ENCODE measurements at places on chromosomes 4 and X.
A peak's percentile ranks its signal among the peaks of the same experiment; 100 is the strongest.

DNA sequence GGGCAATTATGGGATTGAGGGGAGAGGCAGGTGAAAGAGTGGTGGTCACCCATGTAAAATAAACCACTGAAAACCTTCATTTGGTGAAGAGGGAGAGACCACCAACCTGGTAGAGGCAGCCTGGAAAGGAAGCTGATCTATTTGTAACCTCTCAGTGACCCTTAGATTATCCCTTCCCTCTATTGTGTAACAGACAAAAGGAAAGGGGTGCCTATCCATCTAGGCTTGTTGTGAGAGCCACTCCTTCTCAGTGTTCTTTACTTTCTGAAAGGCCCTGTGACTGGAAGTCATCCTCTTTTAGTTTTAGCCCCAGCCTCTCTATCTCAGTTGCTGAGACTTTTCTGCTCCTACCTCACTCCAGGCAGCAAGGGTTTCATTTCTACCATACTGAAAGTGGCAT, 142.4 kb downstream of the TMEM164 start:
- no peak for DNase-seq

GRCh38 chr4:39495446-39496213, 31.6 kb downstream of the UGDH start:
- no peak for DNase-seq

DNA sequence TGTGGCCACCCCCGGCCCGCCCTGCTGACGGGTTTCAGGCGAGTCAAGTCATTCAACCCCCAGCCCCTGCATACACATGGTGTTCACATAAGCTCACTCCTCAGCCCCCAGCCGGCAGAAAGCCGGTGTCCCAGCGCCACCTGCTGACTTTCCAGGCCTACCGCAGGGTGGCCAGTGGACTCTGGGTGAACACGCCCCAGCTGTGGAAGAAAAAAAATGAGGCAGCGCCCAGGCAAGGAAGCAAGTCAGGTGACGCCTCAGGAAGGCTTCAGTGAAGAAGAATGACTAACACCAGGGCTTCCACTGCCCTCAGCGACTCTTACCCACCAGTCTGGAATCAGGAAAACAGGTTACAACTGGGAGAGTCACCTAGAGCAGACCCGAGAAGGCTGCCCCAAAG, 15.8 kb downstream of the BCAP31 start:
- peak; percentile 83 for DNase-seq

- no peak for DNase-seq
Observed at GRCh38 chr4:46653842-46654241, 255.2 kb downstream of the COX7B2 start.

GRCh38 chr4:128134925-128135324, 73.8 kb downstream of the LARP1B start:
- no peak for DNase-seq

DNA sequence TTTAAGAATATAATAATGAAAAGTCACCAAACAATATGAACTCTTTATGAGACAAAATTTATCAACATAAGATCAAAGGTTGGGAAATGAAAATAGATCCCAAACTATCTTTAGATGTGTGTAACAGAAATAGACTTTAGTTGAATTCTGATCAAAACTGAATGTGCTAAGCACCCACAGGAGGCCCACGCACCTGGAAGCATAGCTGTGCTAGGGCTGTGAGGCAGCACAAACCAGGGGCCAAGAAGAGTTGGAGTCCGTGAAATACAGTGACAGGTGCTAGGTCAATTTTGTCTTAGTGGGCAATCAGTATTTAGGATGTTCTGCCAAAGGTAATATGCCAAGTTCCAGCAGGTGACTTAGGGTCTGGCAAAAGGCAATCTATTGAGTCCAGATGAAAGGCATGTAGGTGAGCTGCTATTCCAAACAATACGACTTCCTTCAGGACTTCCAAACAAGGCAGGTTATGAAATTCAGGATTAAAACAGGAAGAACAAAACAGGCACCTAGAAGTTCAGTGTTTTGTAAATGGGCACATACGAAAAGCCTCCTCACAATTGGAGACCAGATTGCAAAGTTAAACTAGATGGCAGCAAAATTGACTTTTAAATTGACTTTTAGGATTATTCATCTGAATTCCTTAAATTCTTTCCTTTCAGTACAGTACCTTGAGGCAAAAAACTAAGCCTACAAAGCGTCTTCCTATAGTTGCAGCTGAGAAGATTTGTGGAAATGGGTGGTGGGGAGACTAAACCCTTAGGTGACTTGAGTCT, 4.7 kb upstream of the PCDH18 start:
- no peak for DNase-seq

- DNase-seq, result no peak
Observed at GRCh38 chr4:122873146-122873545, 46.5 kb downstream of the FGF2 start.

GRCh38 chr4:42673082-42673425, 16.1 kb upstream of the ATP8A1 start:
- no peak for DNase-seq

GRCh38 chr4:174604198-174604597, 81.9 kb upstream of the HPGD start:
- no peak for DNase-seq

GRCh38 chr4:3371033-3372001, 70.5 kb upstream of the HGFAC start:
- DNase-seq, result peak; percentile 38

GRCh38 chr4:142883040-142883832, 37.1 kb upstream of the INPP4B start:
- DNase-seq, result no peak

DNA sequence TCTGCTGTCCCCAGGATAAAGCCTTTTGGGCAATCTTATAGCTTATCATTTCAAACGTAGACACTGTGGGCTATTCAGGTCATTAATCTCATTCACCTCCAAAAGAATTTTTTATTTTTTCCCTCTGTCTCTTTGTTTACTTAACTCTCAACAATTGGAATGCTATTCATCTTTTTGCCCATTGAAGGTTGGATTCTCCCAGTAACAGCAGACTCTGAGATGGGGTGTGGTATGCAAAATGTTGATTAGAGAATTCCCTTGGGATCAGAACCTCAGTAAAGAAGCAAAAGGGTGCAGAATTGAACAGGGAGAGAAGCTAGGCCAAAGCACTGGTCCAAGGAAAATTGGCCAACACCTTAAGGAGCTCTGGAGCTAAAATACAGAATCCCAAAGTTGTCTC, 60.4 kb downstream of the CAMK2D start:
- DNase-seq, result no peak

DNA sequence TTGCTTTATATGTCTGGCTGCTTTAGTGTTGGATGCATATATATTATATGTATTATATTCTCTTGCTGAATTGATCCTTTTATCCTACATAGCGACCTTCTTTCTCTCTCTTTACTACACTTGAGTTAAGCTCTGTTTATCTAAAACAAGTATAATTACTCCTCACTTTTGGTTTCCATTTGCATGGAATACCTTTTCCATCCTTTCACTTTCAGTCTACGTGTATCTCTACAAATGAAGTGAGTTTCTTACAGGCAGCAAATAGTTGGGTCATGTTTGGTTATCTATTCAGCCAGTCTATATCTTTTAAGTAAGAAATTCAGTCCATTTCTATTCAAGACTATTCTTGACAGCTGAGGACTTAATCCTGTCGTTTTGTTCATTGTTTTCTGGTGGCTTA, 167.5 kb upstream of the USP38 start:
- DNase-seq, result no peak

DNA sequence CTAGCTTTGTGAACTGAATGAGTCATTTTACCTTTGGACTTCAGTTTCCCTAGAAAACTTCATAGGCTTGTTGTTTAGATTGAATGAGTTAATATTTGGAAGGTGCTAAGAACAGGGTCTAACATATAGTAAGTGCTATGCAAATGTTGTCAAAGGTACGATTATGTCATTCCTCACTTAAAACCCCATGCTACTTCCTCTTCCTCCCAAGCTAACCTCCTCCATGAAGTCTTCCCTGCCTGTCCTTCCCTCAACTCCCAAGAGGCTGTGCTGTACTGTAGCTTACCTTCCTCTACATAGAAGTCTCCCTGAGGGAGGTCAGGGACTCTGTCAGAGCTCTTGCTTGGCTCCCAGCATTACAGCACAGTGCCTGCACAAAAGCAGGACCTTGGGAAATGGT, 103.4 kb upstream of the PJA1 start:
- DNase-seq, result no peak

GRCh38 chr4:156829201-156829873, 142.3 kb downstream of the PDGFC start:
- no peak for DNase-seq

DNA sequence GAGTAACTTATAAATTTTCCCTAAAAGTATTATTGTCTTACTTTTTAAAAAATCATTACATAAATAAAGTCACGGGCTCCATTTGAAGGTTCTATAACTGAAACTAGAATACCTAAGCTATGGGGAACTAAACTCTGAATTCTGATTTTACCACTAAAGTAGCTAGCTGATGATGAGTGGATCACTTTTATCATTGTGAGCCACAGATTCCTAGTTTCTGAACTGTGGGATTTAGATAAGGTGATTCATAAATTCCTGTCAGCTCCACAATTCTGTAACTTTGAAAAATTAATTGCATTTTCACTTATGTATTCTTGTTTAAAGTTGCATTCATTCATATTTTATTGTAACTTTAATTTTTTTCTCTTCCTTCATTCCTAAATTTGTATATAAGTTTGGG, 540.9 kb downstream of the GBA3 start:
- DNase-seq, result no peak

- peak; percentile 23 for DNase-seq
Observed at GRCh38 chr4:155529272-155529671, 137.4 kb upstream of the GUCY1A1 start.

DNA sequence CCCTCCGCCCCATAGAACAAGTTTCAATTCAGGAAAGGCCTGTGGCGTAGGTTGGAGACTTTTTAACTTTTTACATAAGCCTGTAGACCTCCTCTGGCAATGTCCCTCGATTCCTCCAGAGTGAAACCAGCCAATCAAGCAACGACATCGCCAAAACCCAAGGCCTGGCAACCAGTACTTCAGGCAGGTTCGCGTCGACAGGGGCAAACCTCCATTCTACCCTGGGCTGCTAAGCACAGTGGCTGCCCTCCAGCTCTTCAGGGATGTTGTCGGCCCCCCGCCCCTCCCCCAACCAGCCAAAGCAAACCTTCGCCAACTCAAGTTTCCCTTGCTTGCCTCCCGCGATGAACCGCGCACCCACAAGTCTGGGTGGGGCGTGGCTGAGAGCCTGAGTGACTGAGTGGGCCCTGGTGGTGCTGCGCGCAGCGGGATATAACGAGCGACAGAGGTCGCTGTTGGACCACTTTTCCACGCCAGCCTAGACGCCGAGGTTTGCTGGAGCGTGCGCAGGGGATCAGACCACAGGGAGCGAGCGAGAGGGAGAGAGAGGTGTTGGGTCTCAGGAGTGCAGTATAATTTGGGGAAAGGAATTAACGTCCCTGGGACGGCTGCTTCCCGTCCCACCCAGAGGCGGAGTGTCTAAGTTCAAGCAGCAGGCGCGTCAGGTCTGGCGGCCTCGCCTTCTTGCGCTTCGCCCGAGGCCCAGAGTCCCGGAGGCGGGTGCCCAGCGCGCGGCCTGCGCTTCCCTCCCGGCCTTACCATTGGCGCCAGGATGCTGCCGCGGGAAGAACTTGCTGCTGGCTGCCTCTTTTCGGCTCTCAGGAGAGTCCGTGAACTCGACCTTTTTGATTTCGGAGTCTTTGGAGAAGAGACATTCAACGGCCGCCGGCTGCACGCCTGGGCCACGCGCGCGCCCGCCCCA, 9.0 kb upstream of the PITX2 start:
- peak; percentile 89 for DNase-seq

DNA sequence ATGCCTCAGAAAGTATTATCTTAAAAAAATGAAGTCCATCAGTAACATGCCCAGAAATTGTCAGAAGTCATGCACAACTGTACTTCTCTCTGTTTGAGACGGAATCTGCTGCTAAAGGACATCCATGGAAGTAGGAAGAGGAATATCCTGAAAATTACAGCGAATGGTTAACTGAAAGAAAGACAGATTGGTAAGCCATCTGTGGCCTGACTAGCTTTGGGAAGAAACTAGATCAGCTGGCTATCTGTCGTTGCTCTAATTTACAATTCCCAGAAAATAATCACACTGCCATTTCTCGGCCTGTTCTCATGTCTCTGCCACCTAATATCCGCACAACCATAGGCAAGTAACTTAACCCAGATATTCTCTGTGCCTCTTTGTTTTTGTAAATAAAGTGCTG, 496.5 kb downstream of the PCDH19 start:
- no peak for DNase-seq

GRCh38 chrX:64758047-64758446, 218.2 kb downstream of the ZC4H2 start:
- DNase-seq, result no peak

DNA sequence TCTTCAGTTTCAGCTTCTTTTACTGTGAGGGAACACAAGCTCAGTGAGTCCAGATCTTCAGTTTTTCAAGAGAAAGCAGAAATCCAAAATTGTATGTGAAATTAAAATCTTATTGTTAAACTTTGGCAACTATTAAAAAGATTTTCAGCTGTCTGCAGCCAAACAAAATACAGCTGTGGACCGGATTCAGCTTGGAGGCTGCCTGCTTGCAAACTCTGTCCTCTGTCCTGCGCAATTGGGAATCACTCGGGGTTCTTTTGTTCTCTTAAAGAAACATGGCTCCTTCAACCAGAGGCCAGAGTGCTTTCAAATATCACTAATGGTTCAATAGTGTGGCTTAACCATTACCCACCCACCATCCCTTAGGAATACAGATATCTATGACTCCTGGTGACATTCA, 201.2 kb downstream of the CHIC2 start:
- DNase-seq, result no peak

GRCh38 chr4:158299459-158300007, 89.2 kb downstream of the TMEM144 start:
- peak; percentile 70 for DNase-seq

DNA sequence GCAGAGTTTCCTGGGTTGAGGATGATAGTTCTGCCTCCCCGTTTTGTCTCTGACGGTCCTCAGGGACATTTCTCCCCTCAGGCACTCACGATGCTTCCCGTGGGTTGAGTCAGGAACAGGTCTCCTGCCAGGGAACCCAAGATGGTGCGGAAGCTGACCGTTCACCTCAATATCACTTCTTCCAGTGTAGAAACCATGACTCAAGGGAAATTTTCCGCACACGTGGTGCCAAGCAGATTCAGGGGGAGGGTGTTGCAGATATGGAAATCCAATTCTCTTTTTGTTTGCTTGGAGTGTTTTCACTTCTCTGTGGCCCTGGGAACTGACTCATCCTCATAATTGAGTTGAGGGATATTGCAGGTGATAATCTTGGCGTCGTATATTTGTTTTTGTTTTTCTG, 46.7 kb downstream of the CXorf49B start:
- no peak for DNase-seq

Measured in SK-N-SH (cell line).